ENCODE measurements at places on chromosomes 2 and 18. TPM values are rescaled to one million over a fixed set of nuclear protein-coding genes. Genes with fewer than 3 reads are reported as not detected.

Gene RTP5
- not detected for total RNA-seq

Gene PXDN
- total RNA-seq: 118 TPM

Gene HOXD3
- total RNA-seq: not detected

Gene MYO3B
- total RNA-seq: 0.85 TPM

Gene ALPI
- total RNA-seq: not detected

Gene NFATC1
- 0.72 TPM for total RNA-seq

Gene ANKRD53
- under 0.01 TPM for total RNA-seq

Data from tracheal epithelial cell (primary cell).